Mammary epithelial cell (primary cell): ENCODE measurements at places on chromosomes 6 and 20.

DNA sequence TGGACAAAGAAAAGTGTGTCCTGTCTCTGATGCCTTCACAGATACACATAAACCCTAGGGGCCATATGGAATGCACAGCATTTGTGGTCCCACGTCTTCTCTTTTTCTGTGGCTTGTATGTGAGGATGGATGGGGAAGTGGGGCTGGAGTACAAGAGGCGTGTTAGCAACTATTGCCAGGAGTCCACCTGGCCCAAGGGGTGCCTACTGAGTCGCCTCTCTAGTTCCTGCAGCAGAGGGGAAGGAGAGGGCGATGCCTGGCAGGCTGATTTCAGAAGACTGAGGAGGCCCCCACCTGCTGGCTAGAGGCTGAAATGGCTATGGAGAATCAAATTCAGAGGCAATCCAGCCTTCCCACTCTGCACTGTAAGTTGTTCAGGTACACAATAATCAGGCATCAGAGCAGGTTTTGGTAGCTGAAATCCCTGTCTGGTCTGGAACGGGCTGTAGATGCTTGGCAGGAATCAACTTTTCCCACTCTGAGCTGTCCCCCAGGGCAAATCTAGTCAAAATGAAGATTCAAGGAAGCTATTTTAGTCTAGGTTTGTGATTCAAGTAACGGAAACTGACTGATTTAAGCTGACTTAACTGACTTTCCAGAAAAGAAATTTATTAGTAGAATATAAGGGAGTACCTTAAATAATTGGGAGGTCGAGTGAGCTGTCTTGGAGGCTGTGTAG lies 14.9 kb upstream of the PPARD start:
- DNase-seq: peak; percentile 36

GRCh38 chr6:63058601-63059000 lies 152.7 kb upstream of the FKBP1C start:
- DNase-seq: no peak

- DNase-seq: peak; percentile 8
Measured at GRCh38 chr6:116631379-116631990, 15.2 kb downstream of the RSPH4A start.

DNA sequence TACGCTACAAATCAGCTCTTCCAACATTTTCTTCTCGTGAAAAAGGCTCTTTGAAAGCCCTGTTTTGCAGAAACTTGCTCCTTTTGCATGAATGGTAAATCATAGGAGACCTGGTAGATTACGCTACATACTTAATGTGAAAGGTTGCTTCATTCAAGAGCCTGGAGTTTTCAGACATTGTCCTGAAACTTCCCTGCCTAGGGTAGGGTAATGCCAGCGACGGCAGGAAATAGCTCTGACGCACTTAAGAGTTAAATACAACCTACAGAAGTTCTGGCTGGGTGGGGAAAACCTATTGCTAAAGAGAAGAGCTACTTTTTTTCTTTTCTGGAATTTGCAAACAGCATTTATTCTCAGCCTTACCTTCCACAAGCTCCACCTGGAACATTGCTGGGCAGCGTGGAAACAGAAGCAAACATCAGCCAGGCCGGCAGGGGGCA lies 144.5 kb downstream of the LPA start:
- DNase-seq: peak; percentile 51

DNA sequence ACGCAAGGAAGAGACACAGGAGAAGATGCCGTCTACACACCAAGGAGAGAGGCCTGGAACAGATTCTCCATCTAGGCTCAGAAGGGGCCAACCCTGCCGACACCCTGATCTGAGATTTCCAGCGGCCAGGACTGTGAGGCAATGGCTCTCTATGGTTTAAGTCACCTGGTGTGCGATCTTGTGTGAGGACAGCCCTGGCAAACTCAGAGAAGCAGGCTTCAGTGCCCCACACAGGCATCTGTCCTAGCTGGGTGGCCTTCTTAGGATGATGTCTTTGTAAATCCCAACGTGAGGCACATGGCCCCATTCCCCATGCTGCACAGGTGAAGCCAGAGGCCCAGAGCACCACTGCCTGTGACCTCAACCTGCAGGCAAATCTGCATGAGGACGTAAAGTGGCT lies 87.6 kb upstream of the FRMD1 start:
- no peak for DNase-seq

GRCh38 chr6:1597121-1597744 lies 12.5 kb upstream of the FOXC1 start:
- DNase-seq: no peak

- DNase-seq: no peak
Measured at GRCh38 chr6:164303102-164303964, 888.8 kb downstream of the QKI start.

- DNase-seq: peak; percentile 55
Measured at GRCh38 chr20:15654208-15654649, 919.0 kb downstream of the KIF16B start.

GRCh38 chr20:2378893-2379292 lies 1.8 kb upstream of the TGM6 start:
- DNase-seq: no peak

DNA sequence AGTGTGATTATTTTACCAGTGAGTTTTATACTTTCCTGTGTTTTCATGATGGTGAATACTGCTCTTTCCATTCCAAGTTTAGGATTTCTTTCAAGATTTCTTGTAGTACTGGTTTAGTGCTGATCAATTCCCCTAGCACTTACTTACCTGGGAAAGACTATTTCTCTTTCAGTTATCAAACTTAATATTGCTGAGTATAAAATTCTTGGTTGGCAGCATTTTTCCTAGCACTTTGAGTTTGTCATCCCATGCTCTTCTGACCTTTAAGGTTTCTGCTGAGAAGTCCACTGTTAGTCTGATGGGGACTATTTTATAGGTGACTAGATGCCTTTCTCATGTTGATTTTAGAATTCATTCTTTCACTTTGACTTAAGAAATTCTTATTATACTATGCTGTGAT lies 842.8 kb upstream of the CITED2 start:
- DNase-seq: no peak

DNA sequence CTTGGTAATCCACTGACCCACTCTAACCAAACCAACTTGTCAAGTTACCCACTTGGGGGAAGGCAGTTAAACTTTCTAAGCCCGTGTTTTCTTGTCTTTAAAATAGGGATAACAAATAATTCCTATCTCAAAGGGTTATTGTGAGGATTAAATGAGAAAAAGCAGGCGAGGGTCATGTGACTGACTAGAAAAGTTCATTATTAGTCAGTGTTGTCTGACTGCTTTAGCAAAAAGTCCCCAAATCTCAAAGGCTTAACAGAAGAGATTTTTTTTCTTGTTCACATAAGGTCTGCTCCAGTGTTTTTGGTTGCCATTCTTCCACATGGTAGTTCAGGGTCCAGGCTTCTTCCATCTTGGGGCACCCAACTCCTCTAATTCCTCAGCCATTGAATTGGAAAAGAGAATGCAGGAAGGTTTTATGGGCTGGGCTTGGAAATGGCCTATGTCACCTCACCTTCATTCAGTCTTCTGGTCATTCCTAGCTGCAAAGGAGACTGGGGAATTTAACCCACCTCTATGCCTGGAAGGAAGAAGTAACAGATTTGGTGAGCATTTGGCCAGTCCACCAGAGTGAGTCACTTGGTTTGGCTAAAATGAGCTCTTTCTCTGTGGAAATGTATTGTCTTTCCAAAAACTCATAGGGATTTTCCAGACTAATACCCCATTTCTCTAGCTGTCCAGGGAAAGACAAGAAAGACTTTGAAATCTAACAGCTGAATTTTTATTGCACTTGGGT lies 77.0 kb downstream of the CAP2 start:
- no peak for DNase-seq

DNA sequence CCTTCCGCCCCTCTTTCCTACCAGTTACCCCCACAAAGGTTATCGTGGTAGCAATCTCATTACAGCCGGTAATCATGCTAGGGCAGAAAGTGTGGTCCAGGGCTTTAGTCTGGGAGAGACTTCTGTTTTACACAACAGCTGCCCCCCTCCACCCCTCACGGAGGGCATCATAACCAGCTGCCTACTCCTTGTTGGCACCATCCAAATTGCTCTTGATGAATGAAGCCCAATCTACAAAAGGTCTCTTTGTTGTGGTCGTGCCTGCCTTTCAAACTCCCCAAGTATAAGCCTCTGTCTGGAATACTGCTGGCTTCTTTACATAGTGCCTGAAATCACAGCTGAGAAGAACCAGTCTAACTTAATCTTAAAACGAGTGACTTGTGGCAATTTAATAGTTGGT lies 157.9 kb downstream of the INSM1 start:
- no peak for DNase-seq

DNA sequence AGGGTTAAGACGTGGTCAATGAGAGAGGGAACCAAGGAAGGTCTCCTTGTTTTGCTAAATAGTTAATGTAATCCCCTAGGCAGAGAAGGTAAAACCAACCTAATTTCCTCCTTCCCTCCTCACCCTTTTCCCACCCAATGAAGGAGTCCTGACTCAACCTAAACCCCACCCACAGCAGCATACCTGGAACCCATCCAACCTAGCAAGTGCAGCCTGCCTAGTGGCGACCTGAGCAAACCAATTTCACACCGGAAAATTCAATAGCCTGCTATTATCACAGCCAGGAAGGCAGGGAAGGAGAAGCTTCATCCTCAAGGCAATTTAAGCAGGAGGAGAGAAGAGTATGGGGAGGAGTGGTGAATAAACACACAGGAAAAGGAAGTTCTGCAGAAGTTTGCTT lies 46.9 kb downstream of the OSTM1 start:
- peak; percentile 17 for DNase-seq

DNA sequence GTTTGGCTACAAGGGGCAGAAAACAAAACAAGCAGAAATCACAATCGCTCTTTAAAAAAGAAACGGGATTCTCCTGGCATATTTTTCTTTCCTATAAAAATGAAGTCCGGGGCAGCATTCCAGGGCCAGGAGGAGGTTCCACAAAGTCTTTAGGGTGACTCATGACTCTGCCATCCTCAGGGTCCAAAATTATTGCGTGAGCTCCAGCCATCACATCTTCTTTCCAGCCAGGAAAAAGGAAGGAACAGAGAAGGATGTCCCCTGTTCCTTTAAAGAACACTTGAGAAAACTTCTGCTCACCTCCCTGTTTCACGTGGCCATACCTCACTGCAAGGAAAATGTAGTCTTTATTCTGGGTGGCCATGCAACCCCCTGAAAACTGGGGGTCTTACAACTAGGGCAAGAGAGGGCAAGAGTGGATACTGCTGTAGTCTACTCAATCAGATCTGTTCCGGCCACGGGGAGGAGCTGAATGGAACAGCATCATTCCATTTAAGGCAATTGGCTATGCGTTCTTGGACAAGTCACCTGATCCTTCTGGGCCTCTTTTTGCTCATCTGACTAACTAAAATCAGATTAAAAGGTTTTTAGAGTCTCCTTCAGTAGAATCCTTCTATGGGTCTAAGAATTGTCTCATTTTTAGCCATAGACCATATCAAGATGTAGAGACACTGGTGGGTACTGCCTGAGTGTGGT lies 49.4 kb downstream of the CTCFL start:
- no peak for DNase-seq

DNA sequence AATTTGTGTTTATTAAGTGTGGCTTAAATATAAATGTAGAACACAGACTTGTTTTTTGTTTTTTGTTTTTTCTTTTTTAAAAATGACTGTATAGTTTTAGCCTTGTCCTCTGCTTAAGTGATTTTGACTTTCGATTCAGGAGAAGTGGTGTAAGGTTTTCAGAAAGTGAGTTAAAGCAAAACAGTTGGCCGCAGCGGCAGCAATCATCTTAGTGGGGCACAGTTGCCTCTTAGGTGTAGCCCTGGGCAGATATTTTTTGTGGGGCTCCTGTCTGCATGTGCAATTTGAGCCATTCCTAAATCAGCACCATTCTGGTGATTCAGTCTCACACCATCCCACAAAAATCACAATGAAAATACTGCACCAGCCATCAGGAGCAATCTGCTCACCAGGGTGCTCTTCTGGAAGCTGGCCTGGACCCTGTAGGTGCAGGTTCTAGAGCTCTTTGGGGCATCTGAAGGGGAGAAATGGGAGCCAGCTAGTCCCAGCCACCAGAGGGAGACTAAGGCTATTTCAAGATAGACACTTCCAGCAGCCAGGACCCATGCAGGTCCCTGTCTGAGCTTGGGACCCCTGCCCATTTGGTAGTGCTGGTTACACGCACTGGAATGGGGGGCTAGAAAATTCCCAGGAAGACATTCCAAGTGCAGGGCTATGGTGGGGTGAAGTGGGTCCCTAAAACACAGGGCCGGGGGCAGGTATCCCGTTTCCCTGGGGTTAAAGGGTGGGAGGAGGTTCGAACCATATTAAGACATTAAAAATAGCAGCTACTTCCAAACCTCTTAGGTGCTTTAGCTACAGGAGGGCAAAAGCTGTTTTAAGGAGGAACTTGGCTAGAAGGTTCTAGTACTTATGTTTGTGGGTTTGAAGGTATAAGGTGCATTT lies 156.6 kb downstream of the NFATC2 start:
- DNase-seq: peak; percentile 16

GRCh38 chr6:123203928-123204327 lies 207.9 kb downstream of the CLVS2 start:
- DNase-seq: no peak

- peak; percentile 27 for DNase-seq
Measured at GRCh38 chr6:131733376-131734016, 22.7 kb upstream of the CTAGE9 start.

GRCh38 chr6:147463651-147464050 lies 44.8 kb upstream of the SAMD5 start:
- no peak for DNase-seq

GRCh38 chr6:15491986-15492269 lies 170.9 kb downstream of the DTNBP1 start:
- no peak for DNase-seq

- peak; percentile 12 for DNase-seq
Measured at GRCh38 chr6:83827050-83827449, 26.1 kb upstream of the RIPPLY2 start.

DNA sequence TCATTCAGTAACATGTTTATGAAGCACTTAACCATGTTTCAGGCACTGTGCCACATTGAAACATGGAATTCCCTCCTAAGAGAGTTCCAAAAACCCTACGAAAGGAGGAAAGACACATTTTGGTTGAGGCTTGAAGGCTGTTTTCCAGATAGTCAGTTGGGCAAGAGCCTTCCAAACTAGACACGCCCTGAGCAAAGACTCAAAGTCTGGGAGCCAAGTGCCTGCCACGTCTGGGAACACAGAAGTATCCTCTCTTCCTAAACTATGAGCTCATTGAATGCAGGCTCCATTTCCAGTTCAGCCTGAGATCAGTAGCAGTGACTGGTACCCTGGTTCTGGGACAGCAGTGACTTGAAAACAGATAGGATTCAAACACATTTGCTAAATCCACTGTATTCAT lies 74.5 kb upstream of the FAM8A1 start:
- no peak for DNase-seq
